A549 treated with ZK216348 at 1 μM for 4 hours (cell line): ENCODE measurements at places on chromosomes 2 and 18. TPM values are rescaled to one million over a fixed set of nuclear protein-coding genes. Genes with fewer than 3 reads are reported as not detected.

DNER gene
- 7.1 to 12.4 TPM (median 9.0 TPM) in 5 replicates for total RNA-seq

CD226 gene
- 0.07 to 0.19 TPM (median 0.17 TPM) in 4 of 5 replicates, not detected in the other for total RNA-seq

CYRIA gene
- 0.04 to 0.60 TPM (median 0.17 TPM) in 5 replicates for total RNA-seq

INO80B gene
- 48.5 to 61.5 TPM (median 59.0 TPM) in 5 replicates for total RNA-seq

MALL gene
- 131 to 207 TPM (median 152 TPM) in 5 replicates for total RNA-seq

GAD1 gene
- total RNA-seq, result 0.49 to 0.60 TPM (median 0.54 TPM) in 5 replicates

MAB21L4 gene
- total RNA-seq, result 0.16 to 0.34 TPM (median 0.18 TPM) in 4 of 5 replicates, not detected in the other

PSMA8 gene
- not detected in 5 replicates for total RNA-seq

PLEKHH2 gene
- total RNA-seq, result 0.89 to 1.8 TPM (median 1.5 TPM) in 5 replicates

NRBP1 gene
- total RNA-seq, result 111 to 138 TPM (median 135 TPM) in 5 replicates

DUSP28 gene
- total RNA-seq, result 3.8 to 10.0 TPM (median 7.6 TPM) in 5 replicates

MGAT4A gene
- 1.3 to 2.3 TPM (median 2.0 TPM) in 5 replicates for total RNA-seq

CGREF1 gene
- total RNA-seq, result 5.3 to 8.5 TPM (median 7.8 TPM) in 5 replicates

TRIM43 gene
- total RNA-seq, result not detected in 5 replicates

RBKS gene
- total RNA-seq, result 6.9 to 8.1 TPM (median 7.7 TPM) in 5 replicates

IL1A gene
- total RNA-seq, result 0.07 to 0.37 TPM (median 0.22 TPM) in 3 of 5 replicates, not detected in the others

PDE1A gene
- 0.07 to 0.43 TPM (median 0.15 TPM) in 5 replicates for total RNA-seq

TGFA gene
- 5.1 to 6.6 TPM (median 5.9 TPM) in 5 replicates for total RNA-seq

UNC80 gene
- not detected in 5 replicates for total RNA-seq

UGT1A10 gene
- 0.18 to 0.52 TPM (median 0.23 TPM) in 3 of 5 replicates, not detected in the others for total RNA-seq

WNT6 gene
- 0.08 to 0.21 TPM (median 0.14 TPM) in 3 of 5 replicates, not detected in the others for total RNA-seq

SERPINB5 gene
- 0.06 to 0.11 TPM in 2 of 5 replicates, not detected in the others for total RNA-seq

ASB18 gene
- total RNA-seq, result not detected in 5 replicates

FBXO36 gene
- total RNA-seq, result 0.92 to 2.6 TPM (median 1.2 TPM) in 5 replicates

KHK gene
- total RNA-seq, result 7.5 to 10.4 TPM (median 9.1 TPM) in 5 replicates

FAM161A gene
- total RNA-seq, result 5.0 to 9.9 TPM (median 8.1 TPM) in 5 replicates

KDSR gene
- 28.9 to 43.9 TPM (median 38.3 TPM) in 5 replicates for total RNA-seq
